ENCODE measurements at places on chromosomes 2 and 18. TPM values are rescaled to one million over a fixed set of nuclear protein-coding genes. Genes with fewer than 3 reads are reported as not detected.

Gene KLF11
- total RNA-seq: 24.0 TPM

- no peak for DNase-seq
Observed at GRCh38 chr18:60596928-60597327, 224.4 kb upstream of the MC4R start.

DNA sequence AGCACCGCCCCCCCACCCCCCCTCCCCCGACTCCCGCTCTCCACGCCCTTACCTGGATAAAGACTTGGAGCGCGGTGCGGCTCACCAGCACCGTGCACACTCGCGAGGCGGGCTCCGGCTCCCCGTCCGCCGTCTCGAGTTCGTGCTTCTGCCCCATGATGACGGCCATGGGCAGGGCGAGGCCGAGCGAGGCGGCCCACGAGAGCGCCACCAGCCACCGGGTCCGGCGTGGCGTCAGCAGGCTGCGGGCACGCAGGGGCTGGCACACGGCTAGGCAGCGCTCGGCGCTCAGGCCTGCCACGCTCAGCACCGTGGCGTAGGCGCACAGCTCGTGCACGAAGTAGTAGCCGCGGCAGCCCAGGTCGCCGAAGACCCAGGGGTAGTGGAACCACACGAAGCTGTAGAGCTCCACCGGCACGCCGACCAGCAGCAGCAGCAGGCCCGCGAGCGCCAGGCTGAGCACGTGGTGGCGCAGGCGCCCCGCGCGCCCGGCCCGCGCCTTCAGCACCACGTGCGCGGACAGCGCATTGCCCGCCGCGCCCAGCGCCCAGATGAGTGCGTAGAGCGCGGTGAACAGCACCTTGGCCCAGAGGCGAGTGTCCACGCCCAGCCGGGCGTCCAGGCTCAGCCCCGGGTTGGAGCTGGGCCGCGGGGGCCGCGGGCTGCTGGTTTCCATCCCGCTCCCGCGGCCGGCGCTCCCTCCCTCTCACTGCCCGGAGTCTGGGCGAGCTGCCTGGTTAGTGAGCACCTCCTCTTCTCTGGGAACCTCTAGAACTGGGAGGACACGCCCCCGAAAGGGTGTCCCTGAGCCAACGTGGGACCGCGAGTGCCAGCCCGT is at the start of gene NTSR2:
NTSR2 (minus strand) TSS at position 742 of the 838 bp plus-strand sequence; CDS start at position 676, 66 bp downstream.
- peak; percentile 86 for DNase-seq

DNA sequence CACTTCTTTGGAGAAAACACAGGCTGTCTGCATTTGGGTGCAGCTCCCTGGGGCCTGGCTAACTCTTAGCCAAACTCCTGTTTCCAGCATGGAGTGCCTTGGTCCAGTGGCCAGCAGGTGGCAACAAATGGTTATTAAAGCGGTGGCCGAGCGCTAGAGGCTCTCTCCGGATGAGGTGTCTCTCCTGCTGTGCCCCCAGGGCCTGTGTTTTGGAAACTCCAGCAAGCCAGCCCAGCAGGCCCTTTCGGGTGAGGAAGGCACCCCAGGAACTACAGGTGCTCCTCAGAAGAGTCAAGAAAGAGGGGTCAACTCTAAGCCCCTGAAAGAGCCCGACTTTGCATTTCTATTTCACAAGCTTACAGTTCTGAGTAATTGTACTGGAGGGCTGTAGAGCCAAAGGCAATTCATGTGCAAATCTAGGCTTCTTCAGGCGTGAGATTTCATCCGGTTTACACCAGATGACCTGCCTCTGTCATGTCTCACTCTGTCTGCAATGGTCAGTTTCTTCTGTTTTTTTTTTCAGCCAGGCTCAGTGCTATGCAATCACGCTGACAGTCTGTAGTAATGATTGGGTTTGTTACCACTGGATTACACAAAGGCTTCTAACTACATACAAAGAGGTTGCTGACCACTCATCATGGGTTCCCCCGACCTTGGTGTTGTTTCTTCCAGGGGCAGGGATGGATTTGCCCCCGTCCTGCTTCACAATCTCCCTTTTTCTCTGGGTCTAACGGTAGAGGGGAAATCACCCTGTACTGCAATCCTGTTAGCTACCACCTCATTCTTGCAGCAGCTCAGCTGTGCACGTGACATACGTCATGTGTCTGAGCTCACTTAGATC is 7.6 kb upstream of the CHRNA1 start:
- DNase-seq: peak; percentile 82

- no peak for DNase-seq
Observed at GRCh38 chr2:68193144-68193543, 35.5 kb downstream of the PNO1 start.

Gene SPAST
- total RNA-seq: 8.2 TPM

GRCh38 chr18:26422472-26423162 is 125.7 kb downstream of the KCTD1 start:
- DNase-seq: no peak

- no peak for DNase-seq
Observed at GRCh38 chr2:197079832-197080555, 153.5 kb upstream of the PGAP1 start.

GRCh38 chr2:28447943-28448792 is 47.7 kb upstream of the PLB1 start:
- DNase-seq: no peak

Gene KIAA2012
- not detected for total RNA-seq

DNA sequence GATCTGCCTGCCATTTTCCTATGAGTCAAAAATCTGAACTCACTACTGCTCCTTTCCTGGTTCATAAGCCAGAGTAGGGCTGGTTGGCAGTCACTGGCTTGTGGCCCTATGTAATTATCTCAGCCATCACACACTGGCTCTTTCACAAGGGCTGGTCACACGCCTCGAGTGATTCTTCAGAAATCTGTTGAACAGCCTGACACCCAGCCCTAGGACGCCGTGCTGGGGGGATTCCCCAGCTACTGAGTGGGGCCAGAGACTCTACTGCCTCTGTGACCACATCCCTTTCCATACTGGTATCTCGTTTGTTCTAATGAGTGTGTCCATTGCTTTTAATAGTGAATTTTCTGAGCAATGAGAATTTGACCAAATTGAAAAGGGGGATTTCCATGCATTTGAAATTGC is 45.8 kb upstream of the RBM44 start:
- no peak for DNase-seq

GRCh38 chr18:79608535-79608934 is 71.1 kb upstream of the CTDP1 start:
- DNase-seq: no peak

All from right cardiac atrium (tissue), 5 donors.